NCI-H345 (cell line): ENCODE measurements at places on chromosomes 16 and 17.

DNA sequence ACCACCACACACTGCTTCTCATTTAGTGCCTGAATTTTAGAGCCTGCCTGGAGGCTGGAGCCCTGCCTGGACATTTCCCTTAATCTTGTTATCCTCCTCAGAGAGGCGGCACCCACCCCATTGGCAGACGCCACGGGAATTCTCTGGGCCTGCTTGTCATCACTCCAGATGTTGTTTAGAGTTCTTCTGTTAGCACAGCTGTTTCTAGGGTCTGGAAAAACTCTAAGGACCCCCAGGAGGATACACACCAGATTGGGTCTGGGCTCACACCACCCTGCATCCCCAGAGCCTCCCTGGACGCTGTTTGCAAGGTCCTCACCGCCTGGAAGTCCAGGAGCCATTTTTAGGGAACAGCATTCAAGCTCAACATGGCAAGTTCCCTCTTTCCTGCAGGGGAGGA, 565 bp upstream of the XAF1 start:
- DNase-seq: no peak

DNA sequence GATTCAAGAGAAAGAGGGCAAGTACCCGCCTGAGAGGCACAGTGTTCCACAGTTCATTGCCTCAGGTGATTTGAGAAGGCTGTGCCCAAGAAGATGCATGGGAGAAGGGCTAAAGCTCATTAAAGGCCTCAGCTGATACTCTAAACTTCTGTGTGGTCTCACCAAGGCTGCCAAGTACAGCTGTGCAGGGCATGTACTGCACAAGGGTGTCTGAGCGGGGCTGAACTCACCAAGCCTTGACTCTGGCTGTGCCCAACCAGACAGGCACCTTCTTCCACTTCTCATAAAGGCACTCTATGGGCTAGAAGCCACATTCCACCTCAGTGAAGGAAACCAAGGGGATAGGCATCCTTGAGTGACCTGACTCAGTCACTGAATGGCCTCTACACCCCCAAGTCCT, 12.7 kb downstream of the LRRC75A start:
- no peak for DNase-seq

GRCh38 chr16:379961-380761, 1.6 kb downstream of the PGAP6 start:
- no peak for DNase-seq

DNA sequence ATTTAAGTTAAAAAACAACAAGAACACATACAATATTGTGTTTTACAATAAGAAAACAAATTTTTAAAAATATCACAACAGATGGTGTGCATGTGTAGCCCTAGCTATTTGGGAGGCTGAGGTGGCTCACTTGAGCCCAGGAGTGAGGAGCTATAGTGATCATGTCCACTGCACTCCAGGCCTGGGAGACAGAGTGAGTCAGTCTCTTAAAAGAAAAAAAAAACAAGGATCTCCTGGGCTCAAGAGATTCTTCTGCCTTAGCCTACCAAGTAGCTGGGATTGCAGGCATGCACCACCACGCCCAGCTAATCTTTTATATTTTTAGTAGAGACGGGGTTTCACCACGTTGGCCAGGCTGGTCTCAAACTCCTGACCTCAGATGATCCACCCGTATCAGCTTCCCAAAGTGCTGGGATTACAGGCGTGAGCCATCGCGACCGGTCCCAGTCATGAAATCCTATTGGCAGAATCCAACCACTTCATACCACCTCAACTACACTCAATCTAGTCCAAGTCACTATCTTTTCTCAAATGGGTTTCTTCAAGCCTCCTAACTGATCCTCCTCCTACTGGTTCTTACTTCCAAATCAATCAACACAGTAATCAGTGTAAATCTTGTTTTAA, 55.0 kb downstream of the STH start:
- DNase-seq: no peak

DNA sequence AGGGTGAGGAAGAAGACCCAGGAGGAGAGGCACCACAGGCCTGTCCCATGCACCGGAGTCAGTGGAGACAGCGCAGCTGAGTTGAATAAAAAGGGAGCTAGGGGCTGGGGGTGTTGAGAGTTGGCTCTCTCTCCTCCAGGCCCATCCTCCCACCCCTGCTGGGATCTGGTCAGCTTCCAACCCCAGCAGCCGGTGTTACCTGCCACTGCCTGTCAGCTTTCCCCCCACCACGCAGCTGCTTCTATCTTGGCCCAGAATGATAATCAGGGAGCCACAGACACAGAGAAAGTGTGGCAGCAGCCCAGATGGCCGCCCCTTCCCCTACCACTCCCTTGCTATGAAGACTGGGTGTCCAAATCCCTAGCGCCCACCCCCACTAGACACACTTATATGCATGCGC, 120.6 kb upstream of the RPL38 start:
- DNase-seq: peak; percentile 80

- DNase-seq: no peak
These were observed 5.9 kb downstream of the SKA2 start for GRCh38 chr17:59149051-59149450.

DNA sequence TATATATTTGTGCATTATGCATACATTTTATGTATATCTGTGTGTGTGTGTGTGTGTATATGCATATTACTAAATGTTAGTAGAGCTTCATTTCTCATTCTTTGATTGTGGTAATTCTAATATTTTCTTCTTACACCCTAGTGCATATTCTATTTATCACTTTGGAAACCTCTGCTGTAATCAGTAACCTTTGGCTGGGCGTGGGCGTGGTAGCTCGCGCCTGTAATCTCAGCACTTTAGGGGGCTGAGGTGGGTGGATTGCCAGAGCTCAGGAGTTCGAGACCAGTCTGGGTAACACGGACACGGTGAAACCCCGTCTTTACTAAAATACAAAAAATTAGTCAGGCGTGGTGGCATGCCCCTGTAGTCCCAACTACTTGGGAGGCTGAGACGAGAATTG, 26.9 kb downstream of the CPSF4L start:
- no peak for DNase-seq

- DNase-seq: peak; percentile 16
These were observed 4.4 kb downstream of the CBX4 start for GRCh38 chr17:79834565-79835469.

- no peak for DNase-seq
These were observed 80.7 kb downstream of the SNX29 start for GRCh38 chr16:12057266-12057665.

DNA sequence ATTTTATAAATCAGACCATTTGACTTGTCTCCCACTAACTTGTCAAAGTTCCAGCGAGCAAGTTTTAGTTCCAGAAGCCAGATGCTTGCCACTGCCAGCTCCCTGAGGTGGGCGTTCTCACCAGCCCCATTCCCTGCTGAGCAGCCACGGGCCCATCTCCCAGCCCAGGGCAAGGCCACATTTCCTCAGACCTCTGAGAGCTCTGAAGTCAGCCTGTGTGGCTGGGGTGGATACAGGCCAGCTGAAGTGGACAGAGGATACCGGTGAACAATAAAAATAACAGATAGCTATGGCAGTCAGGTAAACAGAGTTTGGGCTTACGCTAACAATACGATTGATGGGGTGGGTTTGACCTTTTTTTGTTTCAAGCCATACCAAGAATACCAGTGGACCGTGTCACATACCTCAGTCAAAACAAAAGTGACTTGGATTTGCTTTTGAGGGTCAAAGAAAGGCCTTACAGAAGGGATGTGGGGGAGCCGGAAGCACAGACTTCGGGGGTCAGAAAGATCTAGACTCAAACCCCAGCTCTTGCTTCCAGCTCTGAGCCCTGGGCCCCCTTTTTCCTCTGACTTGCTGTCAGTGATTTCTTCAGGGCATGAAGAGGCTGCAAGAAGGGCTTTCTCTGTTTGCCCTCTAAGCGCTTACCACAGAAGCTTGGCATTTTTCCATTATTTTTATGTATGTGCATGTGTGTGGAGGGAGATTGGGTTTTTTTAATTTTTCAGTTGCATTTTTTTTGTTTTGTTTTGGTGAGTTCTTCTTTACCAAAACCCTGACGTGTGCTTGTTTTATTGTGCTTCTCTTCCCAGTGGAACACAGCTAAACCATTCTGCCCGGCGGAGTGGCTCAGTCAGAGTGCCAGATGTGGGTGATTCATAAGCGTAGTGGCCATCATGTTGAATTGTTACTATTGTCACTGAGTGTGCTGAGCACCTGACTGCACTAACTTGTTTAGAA, 109.9 kb downstream of the GNAO1 start:
- DNase-seq: no peak

GRCh38 chr17:55124730-55125360, 139.9 kb upstream of the HLF start:
- no peak for DNase-seq

GRCh38 chr17:6100891-6101500, 30.8 kb downstream of the WSCD1 start:
- DNase-seq: no peak
